Activated effector memory CD4-positive, alpha-beta T cell treated with Interleukin-2 at 50 U/mL for 16 hours (primary cell): ENCODE measurements at places on chromosomes 6 and 20.

- no peak for DNase-seq
Measured at GRCh38 chr6:100176311-100176950, 182.4 kb upstream of the MCHR2 start.

DNA sequence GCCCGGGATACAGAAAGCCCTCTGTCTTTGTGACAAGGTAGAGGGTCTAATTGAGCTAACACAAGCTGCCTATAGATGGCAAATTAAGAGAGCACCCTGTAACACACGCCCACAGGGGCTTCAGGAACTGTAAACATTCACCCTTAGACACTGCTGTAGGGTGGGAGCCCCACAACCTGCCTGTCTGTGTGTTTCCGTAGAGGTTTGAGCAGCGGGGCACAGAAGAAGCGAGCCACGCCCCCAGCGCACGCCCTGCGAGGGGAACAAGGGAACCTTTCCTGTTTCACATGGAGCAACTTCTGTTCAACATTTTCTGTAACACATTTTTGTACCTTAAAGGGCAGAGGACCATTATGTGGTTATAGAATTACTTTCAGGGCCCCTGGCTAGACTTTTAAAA lies 231.7 kb upstream of the EXOC2 start:
- no peak for DNase-seq

DNA sequence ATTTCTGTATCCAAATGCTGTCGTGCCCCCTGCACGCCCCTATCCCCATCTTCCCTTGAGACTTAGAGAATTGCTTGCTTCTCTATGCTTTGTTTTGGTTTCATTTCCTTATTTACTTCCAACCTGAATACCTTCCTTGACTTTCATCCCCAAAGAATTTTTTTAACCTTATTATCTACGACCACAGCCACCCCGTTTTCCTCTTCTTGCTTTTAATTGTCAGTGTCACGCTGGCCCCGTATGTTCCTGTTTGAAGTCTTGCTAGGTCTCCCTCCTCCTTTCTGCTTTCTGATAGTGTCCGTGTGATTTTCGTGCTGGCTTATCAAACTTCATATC lies 40.1 kb downstream of the RNF217 start:
- DNase-seq: no peak

DNA sequence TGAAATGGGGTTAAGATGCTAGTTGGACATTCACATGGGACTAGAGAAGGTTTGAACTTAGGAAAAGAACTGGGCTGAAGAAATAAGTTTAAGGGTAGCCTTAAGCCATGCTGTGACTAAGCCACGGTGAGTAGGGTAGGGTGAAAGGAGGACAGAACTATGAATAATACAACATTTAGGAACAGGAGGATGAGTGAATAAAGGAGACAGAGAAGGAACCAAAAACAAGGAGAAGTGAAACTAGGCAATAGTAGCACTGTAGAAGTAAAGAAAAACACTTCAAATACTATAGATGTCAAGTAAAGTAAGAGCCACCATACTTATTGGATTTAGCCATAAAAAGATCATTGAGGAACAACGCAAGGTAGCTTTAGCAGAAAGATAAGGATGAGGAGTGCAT lies 111.2 kb downstream of the KCNQ5 start:
- no peak for DNase-seq

DNA sequence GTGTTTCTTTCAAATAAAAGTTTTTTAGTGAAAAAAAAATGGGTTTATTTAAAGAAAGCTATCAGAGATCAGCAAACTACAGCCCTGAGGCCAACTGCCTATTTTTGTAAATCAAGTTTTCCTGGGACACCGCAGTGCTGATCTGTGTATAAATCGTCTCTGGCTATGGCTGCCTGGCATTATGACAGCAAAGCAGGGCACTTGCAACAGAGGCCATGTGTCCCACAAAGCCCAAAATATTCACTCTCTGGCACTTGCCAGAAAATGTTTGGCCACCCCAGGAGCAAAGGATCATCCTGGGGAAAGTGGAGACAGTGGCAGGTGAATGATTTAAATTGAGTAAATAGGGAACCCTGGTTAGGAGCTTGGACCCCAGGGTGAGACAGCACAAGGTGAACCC lies 291.6 kb downstream of the PREX1 start:
- no peak for DNase-seq

GRCh38 chr6:87154641-87154992 lies 748 bp upstream of the ZNF292 start:
- DNase-seq: no peak

DNA sequence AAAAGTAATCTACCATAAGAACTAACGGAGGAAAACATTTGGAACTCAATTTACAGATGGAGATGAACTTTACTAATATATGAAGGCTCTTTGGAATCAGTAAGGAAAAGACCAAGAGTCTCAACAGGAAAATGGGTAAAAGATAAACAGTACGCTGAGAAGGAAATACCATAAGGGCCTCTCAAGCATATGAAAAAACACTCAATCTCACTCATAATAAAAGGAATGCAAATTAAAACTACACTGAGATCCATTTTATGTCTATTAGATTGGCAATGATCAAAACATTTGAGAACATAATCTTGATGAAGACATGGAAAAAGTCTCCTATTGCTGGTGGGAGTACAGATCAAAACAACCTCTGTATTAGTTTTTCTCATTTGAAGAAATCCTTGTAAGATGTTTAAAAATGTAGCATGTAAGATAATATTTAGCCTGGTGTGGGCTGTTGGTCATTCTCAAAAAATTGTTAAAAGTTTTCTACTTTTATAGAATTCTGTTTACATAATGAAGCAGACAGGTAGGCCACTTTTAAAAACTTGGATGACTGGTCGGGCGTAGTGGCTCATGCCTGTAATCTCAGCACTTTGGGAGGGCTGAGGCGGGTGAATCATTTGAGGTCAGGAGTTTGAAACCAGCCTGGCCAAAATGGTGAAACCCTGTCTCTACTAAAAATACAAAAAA lies 14.5 kb downstream of the REV3L start:
- no peak for DNase-seq
